ENCODE measurements at places on chromosomes 6 and 20. TPM values are rescaled to one million over a fixed set of nuclear protein-coding genes. Genes with fewer than 3 reads are reported as not detected.

GRCh38 chr6:40630051-40630450 lies 42.9 kb upstream of the LRFN2 start:
- peak; percentile 30 for DNase-seq

GRCh38 chr20:41183831-41184230 lies 46.5 kb downstream of the PLCG1 start:
- DNase-seq: no peak

DNA sequence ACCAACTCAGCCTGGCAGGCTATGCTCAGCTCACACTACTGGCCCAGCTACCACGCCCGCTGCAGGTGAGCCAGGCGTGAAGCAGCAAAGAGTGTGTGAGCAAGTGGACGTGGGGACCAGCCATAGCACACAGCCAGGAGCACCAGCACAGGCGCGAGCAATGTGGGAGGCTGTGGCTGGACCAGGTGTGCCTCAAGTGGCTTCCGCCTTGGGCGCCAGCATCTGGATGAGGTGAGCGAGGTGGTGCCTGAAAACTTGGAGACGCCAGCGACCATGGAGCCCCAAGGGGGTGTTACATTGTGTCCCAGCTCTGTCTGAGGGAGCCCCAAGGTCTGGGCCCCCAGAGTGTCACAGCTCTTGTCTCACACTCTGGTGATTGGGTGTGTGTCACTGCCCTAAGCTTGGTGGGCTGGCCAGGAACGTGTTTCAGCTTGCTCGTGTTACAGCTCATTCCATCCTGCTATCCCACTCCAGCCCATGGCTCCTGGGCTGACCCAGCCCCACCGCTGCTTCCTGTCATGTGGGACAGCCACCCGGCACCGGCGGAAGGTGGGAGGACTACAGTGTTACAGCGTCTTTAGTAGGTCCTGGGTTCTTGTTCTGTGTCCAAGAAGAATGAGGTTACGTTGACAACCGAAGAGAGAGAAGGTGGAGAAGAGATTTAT lies 508.0 kb upstream of the MMS22L start:
- DNase-seq: no peak

DNA sequence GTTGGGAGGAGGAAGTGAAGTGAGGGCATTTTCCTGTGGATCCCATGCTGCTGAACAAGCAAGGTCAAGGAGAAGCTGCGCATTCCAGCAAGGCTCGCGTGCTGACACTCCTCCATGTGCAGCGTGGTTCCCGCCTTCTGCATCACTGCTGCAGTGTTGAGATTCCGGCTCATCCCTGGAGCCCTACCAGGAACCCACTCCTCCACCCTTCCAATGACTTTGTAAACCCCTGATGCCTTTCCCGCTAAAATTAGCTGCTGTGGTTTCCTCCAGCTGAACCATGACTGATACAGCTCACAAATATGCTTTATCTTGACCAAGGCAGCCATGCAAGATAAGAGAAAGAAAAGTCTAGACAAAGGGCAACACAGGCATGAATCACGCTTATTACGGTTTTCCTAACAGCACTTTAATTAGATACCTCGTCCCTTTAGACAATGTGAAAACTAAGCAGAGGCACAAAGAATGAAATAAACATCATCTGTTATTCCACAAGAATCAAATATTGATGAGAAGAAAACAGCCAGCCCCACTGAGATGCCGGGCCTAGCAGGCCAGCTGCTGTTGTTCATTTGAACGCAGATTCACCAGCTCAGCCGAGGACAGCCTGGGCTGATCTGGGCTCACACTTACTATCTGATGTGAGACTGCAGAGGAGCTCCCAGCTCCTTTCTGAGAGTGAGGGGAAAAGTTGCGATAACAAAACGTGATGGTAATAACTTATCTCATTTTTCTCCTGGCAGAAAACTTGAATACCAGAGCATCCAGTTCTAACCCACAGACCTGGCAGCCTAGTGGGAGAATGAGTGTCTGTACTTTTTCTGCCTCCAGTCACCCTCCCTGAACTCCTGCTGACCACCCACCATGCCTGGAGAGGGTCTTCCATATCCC lies 14.2 kb upstream of the BNIP5 start:
- DNase-seq: no peak

- DNase-seq: no peak
Measured at GRCh38 chr6:6875818-6876470, 231.8 kb upstream of the RREB1 start.

- no peak for DNase-seq
Measured at GRCh38 chr20:6108330-6108729, 14.5 kb downstream of the FERMT1 start.

- no peak for DNase-seq
Measured at GRCh38 chr6:2993755-2994317, 5.9 kb upstream of the NQO2 start.

CLIC5 gene
- polyA plus RNA-seq: 209 TPM

RSPO4 gene
- 2.3 TPM for polyA plus RNA-seq

PHIP gene
- 68.8 TPM for polyA plus RNA-seq

ELOVL4 gene
- 4.0 TPM for polyA plus RNA-seq

Data from left kidney (tissue), 8 donors.